ENCODE measurements at places on chromosomes 5 and 9.

GRCh38 chr9:136104916-136105315 lies 9.8 kb upstream of the NACC2 start:
- DNase-seq = no peak

GRCh38 chr9:134185536-134186011 lies 21.2 kb upstream of the RNU6ATAC start:
- no peak for DNase-seq

DNA sequence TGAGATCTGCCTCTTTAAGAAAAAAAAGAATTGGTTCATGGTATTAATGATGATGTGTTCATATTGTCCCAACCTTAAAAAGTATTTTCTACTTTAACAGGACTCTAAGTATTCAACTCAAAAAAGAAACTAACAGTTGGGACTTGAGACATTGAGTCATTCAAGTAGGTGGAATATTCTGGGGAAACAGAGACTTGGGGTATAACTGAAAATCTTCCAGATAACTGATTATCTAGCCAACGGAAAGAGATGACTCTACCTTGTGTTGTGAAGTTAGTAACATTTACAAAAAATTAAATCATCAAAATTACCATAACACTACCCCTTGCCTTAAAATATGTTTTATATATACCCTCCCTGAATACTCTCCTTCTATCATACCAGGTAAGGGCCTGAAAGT lies 19.1 kb downstream of the OXCT1 start:
- DNase-seq = no peak

DNA sequence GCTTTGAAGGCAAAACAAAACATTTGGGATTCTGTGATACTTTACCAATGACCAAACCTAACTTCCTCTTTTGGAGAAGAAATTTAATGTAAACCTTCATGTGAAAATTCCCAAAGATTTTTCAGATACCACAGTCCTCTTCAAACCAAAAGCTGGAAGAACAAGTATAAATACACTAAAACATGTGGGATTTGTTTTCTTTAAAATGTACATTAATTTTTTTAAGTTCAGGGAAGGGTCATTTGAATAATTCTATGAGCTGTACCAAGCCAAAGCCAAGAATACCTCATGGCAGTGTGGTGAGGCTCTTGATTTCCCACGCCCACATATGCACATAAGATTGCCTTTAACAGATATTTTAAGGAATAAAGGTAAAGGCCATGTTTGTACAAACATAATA lies 28.4 kb upstream of the ITGA1 start:
- DNase-seq = no peak

DNA sequence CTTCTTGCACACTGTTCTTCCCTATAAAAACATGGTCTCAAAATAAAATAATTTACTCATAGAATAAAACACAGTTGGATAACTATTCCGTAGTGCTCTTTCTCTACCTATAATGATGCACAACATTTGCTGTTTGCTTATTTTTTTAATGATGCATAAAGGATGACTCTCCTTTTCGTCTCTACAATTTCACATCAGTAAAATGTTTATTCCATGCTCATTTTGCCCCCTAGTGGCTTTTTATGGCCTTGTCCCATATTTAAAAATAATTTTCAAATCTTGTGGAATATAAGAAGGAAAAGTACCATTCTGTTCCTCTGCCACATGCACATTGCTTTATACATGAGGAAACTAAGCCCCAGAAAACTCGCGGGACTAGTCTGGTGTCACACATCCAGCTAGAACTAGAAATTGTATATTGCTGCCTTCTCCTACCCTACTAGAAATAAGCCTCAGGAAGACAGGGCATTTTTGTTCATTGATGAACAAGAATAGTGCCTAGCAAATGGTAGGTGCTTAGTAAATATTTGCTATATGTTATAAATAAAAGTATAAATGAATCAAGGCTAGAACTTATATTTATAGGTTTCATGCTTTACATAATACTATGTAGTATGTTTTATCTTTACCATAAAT lies 12.7 kb downstream of the KCTD16 start:
- DNase-seq = peak; percentile 51

DNA sequence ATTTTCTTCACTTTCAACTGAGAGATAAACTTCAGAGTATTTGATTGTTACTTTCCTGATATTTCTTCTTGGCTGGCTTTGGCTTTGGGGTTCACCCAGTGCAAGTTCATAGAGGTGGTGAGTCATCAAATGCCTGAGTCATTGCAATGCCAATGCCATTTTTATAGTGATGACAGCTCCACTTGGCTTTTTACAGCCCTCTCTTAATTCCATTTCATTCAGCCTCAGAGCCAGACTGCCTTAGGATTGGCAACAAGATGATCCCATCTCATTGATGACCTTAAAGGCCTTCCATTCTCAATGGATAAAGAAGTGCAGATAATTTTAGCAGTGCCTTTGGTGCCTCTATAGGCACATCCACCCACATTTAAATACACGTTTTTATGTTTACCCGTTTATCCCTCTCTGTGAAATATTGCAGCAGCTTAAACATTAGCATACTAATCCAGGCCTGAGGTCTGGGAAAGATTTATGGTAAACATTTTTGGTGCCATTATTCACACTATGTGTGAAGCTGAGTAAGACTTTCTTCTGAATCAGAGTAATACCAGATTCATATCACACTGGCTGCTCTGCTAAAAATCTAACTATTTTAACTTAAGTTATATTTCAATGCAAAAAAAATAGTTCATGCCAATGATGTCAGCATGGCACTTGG lies 88.9 kb upstream of the TYRP1 start:
- no peak for DNase-seq

GRCh38 chr9:28407351-28407750 lies 834.1 kb upstream of the C9orf72 start:
- no peak for DNase-seq
